ENCODE measurements at places on chromosomes 2 and 18.
A peak's percentile ranks its signal among the peaks of the same experiment; 100 is the strongest.

DNA sequence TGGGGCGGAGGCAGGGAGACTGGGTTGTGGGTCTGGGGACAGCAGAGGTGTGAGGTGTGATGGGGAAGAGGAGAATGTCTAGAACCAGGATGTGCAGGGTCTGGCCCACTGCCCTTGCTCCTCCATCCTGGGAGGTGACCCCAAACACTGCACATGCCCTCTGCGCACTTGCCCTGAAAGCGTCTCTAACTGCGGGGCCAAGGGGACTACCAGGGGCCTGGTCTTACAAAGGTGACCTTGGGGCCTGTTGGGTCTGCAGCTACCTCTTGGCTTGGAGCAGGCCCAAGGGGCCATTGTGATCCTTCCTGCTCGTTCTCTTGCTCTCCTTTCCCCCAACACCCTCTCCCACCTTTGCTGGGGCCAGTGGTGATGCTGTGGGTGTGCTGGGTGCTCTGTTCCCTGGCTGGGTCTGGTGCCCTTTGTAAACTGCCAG lies 48.0 kb upstream of the FAHD2A start:
- DNase-seq, result no peak

- DNase-seq, result no peak
These were observed 106.9 kb downstream of the COL4A4 start for GRCh38 chr2:227057060-227057459.

- no peak for DNase-seq
These were observed 162.3 kb upstream of the ZEB2 start for GRCh38 chr2:144682248-144682647.

GRCh38 chr2:209907746-209908145 lies 94.7 kb upstream of the RPE start:
- no peak for DNase-seq

GRCh38 chr2:235502336-235502735 lies 8.5 kb downstream of the AGAP1 start:
- DNase-seq, result no peak

DNA sequence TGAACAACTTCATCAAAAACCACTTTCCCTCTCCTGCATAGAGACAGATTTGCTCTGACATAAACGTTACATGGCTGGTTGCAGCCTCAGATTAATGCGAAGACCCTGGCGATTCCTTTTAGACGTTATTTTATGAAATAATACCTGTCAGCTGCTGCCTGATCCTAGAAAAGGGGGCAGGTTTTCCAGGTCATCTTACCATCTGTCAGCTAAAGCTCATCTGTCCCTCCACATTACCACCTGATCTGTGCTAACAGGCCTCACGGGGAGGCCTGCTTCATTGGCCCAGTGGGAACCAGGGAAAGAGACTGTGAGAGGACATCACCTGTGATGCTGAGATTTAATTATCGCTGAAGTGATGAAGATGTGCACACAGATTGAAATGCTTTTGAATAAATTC lies 261.0 kb downstream of the ARHGAP15 start:
- no peak for DNase-seq

GRCh38 chr2:16760426-16760825 lies 94.8 kb upstream of the CYRIA start:
- DNase-seq, result no peak

DNA sequence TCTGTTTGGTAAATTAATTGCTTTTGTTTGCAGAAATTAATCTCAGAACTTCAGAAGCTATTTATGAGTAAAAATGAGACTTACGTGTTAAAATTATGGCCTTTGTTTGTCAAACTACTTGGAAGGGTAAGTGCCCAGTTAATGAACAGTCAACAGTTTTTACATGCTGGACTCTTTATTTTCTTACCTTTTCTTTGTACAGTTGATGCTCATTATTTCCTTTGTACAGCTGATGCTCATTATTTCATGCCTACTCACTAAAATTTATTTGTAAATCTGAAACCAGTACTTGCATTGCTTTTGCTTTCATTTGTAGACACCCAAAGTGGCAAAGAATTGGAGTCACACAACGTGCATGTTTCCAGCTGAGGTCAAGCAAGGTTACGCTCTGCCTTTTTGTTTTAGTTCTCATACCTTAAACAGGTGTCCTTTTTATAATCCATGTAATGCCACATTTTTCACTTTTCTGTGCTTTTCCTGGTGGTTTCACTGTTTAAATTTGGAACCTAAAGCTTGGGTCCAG lies 13.3 kb downstream of the RIF1 start:
- DNase-seq, result no peak

DNA sequence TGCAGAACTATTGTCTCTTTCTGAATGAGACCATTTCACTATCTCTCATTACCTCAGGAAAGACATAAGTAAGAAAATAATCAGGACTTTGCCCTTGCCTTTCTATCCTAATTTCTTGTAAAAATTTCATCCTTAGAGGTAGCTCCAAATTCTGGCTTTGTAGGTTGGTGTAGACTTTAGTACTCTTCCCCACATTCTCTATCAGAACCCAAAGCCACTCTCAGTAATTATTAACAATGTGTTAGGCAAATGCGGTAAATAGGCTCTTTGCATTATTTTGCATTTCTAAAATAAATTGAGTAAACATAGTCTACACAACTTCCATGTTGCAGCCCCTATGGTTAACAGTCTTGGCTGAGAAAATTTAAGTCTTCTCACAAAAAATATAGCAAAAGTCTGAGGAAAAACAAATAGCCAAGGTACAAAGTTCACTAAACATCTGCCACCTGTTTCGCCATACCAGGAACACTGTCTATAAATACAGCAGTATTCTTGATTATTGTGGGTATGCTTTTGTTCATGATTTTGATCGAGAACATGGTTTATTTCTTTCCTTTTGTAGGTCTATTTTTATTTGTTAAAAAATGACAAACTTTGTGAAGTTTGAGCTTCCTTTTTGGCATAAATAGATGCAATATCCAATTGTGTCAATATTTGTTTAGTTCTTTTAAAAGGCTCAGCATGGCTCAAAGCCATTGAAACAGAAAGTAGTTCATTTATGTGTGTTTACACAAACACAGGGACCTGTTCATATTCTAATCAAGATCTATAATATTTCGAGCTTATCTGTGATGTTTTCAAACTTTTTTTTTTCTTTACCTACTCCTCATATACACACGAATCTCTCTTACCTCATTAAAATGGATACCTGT lies 1061.5 kb downstream of the CNTNAP5 start:
- DNase-seq, result no peak

- DNase-seq, result no peak
These were observed 73.1 kb downstream of the AAK1 start for GRCh38 chr2:69570474-69570873.

DNA sequence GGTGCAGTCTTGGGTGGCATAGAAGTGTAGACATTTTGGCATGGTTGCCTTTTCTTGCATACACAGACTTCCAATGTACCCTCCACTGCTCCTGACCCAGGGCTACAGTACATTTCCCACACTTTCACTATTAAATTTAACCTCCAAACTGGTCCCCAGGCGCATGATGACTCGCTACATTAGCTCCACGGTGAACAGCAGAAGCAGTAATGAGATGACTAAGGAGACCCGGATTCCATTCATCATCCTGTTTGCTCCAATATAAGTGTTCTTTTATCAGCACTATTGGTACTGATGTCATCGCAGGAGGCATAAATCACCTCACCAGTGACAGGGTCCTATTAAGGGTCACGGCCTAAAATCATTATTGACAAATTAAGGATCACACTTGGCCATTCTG lies 316.5 kb downstream of the EN1 start:
- no peak for DNase-seq

GRCh38 chr2:96103761-96104486 lies 12.4 kb downstream of the ADRA2B start:
- DNase-seq, result no peak

- no peak for DNase-seq
These were observed 6.4 kb upstream of the ODC1 start for GRCh38 chr2:10454505-10454904.

DNA sequence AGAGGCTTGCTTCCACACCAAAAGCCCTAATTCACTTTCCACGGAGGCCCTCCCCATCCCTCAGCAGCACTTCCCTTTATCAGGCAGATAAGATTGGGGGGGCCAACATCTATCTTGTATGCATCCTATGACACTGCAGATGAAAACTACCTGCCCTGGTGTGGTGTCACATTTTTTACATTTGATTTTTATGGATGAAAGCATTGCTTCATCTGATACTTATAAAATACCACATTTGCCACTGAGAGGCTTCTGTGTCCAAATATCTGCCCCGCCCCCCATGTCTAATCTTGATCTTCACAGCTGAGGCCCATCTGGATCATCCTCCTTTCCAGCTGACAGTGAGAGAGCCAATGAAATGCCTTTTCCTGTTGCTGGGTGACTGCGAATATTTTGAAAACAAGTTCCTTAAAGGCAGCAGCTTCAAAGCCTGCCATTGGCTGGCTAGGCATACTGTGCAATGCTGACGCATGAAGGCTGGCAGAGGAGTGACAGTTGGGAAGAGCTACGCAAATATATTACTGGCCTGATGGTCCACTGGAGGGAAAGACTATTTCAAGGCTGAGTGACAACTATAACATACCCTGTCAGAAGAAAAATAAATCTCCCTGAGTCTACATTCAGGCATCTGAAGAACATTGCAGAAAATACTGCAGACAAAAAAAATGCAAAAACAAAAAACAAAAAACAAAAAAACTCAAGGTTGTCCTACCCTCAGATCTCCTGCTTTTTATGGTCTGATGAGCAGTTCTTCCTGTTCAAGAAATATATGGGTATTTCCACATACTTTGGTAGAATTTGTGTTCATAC lies 318.7 kb downstream of the PDE11A start:
- DNase-seq, result no peak

DNA sequence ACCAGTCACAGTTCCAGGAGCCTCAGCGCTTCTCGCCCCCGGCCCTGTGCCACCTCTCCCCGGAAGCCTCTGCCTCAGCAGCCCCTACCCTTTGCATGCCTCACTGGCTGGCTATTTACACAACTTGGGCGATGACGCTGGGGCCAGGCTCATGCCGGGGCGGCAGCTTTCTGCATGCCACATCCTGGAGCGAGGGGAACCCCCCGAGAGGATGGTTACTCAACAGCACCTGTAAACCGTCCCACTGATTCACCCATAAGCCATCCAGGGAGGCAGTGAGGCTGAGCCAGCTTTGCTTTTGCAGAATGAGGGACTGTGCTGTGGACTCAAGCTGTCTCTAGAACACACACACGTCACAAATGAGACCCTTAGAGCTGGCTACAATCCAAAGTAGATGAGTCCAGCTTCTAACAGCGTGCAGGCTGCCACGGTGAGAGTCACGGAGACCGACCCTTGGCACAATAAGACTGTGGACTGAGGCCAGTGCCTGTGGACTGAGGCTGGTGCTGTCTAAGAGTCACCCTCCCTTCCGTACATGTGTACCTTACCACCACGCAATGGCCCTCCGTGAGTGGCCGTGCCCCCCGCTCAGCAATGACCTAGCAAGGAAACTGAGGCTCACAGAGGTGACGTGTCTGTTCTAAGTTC lies 45.6 kb upstream of the ODC1 start:
- peak; percentile 50 for DNase-seq

All from activated gamma-delta T cell (primary cell).